Uterus (tissue), 4 donors: ENCODE measurements at places on chromosomes 7 and 10.

- no peak for DNase-seq
Measured at GRCh38 chr10:22673785-22674572, 40.4 kb downstream of the PIP4K2A start.

DNA sequence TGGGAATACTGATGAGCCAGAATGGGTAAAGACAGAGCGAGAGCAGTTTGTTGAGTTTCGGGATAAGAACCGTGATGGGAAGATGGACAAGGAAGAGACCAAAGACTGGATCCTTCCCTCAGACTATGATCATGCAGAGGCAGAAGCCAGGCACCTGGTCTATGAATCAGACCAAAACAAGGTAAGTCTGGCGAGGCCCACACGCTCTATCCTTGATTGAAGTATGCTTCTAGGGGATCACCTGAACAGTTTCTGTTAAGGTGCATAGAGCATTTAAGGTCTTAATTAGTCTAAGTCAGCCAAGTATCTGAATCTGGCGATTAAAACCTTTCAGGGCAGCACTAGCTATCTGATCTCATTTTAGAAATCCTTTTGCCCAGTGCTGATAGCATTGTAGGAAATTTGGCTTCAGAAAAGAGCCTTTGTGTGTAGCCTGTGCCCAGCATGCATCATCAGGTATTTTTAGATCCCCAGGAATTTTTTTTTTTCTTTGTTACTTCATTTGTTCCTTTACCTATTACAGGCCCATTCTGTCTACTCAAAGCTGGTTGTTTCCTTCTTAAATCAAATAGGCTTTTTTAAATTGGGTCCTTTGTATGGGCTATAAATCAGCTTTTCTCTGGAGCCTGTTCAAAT lies 8.0 kb downstream of the OPN1SW start:
- no peak for DNase-seq

DNA sequence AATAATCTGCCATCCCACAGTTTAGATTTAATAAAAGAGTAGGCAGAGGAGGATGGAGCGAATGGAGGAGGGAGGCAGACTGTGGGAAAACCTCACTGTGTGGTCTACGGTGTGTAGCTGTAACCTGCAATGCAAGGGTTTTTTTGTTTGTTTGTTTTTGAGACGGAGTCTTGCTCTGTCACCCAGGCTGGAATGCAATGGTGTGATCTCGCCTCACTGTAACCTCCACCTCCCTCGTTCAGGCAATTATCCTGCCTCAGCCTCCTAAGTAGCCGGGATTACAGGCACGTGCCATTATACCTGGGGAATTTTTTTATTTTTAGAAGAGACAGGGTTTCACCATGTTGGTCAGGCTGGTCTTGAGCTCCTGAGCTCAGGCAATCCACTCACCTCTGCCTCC lies 184.6 kb upstream of the PLXNA4 start:
- no peak for DNase-seq

DNA sequence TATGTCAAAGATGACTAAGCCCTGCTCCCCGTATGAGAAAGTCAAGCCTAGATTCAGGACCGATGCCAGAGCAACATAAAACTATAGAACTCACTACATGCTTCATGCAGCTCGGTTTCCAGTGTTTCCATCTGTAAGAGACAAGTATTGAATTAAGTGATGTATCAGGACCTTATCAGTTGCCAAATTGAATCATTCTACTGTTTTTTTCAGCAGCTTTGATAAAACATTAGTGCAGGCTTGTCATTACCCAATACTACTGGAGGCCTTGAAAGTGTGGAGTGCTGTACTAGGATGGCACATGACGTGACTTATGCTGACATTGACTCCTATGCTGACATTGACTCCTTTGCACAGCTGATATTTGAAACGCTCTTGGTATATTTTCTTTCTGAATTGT lies 10.8 kb upstream of the NRP1 start:
- no peak for DNase-seq

DNA sequence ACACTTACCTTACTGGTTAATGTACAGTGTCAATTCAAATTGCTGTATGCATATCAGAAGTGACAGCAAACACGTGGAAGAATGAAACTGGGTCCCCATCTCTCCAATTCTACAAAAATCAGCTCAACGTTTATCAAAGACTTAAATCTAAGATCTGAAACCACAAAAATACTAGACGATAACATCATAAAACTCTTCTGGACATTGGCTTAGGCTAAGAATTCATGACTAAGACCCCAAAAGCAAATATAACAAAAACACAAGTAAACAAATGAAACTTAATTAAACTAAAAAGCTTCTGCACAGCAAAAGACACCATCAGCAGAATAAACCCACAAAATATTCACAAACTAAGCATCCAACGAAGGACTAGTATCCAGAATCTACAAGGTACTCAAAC lies 35.9 kb upstream of the PFKP start:
- no peak for DNase-seq

GRCh38 chr7:155867280-155867679 lies 55.0 kb upstream of the SHH start:
- no peak for DNase-seq

DNA sequence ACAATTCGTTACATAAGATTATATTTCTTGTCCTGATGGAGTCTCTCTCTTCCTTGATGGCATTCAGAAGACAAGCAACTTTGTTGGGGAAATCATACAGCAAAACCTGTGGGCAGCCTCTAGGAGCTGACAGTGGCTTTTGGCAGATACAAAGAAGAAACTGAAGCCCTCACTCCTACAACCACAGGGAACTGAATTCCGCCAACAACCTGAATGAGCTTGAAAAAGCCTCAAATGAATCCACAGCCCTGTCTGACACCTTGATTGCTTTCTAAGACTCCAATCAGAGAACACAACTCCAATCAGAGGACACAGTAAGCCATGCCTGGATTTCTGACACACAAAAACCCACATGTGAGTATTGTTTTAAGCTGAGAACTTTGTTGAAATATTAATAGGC lies 576.8 kb upstream of the LRRTM3 start:
- DNase-seq = no peak

DNA sequence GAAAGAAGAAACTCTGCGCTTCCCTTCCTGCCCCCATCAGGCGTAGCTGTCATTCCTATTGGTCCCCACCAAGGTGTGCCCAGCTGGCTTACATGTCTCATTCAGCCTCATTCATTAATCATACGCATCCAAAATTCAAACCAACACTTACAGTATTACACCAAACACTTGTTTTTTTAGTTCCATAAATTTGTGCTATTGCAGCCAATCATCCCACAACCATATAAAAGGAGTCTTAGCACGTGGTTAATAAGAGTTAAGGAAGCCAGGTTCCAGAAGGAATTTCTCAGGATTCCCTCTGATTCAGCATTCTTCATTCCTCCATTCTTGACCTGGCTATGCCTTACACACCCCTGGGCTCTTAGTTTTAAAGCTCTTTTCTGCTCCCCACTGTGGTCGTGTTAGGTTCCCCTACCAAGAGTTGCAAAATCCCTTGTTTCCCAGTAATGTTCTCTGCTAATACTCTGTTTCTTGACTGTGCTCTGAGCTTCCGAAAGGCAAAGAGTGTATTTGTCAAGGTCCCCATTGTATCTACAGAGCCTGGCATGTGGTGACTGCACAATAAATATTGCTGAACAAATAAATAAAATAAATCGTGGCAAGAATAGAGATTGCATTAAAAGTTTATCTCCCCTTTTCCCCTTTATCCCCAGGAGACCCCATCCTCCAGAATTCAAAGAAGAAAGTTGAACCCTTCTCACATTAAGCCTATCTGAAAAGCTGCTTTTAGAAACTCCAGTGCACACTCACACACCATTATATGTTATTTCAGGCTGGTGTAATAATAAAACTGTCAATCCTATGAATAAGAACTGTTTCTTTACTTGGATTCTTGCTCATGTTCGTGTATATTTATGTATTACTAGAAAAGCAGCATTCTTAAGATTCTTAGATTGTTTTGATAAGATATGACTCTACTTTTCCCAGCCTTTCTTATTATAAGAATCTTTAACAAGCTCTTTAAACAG lies 514.4 kb downstream of the INHBA start:
- no peak for DNase-seq

GRCh38 chr10:93722550-93722949 lies 20.2 kb upstream of the FRA10AC1 start:
- DNase-seq = no peak

- no peak for DNase-seq
Measured at GRCh38 chr10:484441-484924, 205.0 kb downstream of the DIP2C start.

DNA sequence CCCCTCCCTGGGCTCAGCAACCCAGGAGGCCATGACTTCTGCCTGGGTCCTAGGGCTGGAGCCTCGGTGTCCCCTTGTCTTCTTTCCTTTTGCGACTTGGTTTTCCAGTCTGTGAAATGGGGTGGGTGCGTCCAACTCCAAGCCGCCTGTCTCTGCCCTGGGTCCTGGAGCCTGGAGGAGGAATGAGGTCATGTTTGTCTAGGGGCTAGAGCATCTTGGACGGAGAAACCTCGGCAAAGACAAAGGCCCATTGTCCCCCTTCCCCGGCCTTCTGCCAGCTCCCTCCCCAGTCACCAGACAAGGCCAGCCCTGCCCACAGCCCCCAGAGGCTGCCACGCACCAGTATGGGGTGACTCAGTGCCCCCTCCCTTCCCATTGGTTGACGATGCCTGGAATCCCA lies 39.8 kb upstream of the ELN start:
- DNase-seq = no peak

DNA sequence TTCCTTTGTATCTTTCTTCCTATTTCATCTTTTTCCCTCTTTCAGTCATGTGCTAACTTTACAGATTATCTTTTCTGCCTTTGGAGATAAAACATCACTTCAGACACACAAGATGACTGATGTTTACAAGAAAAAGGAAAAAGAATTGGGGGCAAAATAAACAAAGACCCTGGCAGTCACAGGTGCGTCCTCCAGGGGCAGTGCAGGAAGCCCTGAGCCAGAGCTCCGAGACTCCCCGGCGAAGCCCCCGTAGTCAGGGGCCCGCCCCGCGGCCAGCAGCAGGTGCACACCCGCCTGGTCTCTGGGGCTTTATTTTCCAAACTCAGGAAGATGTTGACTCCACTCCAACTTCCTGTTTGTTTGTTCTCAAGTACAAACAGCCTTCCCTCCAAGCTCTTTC lies 10.2 kb downstream of the STK32C start:
- no peak for DNase-seq

DNA sequence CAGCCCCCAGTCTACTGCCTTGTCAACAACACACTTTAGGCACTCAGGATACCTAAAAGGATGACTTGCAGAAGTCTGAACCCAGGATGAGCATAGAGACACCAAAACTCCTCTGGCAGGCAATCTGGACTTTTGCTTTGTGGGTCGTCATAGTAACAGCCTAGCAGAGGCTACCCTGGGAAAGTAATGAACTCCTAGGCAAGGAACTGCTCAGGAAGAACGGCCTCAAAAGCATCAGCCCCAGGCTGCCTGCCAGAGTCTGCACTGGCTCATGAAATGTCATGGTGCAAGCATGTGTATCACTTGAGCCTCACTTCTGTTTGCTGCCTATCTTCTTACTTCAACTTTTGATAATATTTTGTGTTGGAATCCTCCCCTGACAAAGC lies 715.1 kb downstream of the GRID1 start:
- no peak for DNase-seq

DNA sequence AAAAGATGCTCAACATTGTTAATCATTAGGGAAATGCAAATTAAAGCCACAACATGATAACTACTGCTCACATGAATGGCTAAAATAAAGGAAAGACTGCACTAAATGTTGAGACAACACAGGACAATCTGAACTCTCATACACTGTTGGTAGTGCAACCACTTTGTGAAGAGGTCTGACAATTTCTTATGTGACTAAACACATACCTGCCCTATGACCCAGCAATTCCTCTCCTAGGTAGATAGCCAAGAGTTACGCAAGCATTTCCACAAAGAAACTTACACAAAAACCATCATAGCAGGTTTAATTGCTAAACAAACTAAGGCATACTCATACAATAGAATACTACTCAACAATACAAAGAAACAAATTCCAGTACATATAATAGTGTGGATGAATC lies 41.8 kb upstream of the HERPUD2 start:
- no peak for DNase-seq

- no peak for DNase-seq
Measured at GRCh38 chr7:64868499-64868898, 34.6 kb upstream of the ZNF273 start.

- no peak for DNase-seq
Measured at GRCh38 chr10:52232561-52233350, 81.3 kb upstream of the DKK1 start.

GRCh38 chr7:91566402-91566732 lies 302.1 kb downstream of the FZD1 start:
- no peak for DNase-seq

DNA sequence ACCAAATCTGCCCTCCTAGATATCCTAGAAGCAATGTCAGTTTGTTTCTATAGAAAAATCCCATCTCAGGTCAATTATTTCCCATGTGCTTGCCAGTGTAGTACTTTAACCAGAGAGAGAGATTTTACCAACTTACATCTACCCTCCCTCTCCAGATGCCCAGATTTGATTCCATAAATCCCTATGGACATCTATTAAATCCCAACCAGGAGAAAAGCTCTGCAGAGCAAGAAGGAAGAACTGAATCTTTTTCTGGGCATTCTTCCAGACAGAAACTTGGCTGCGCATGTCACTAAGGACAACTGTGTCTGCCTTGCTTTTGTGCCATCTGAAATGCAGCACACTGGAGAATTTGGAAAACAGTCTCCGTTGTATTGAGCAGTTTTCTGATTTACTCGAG lies 597.6 kb downstream of the SORCS1 start:
- DNase-seq = no peak

DNA sequence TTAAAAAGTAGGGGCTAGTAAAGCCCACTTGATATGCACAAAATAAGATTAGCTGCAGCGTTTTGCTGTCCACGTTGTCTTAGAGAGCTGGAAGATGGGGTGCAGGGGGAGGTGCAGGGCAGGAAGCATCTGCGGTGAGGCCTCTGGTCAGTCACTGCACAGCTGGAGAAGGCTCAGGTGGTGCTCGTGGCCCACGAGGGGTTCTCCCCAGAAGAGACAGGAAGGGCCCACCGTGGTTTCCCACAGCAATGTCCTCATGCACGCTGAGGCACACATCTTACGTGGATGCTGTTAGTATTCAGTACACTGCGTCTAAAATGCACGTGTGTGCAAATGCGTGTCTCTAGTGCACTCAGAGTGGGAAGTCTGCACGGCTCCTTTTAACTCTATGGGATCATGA lies 582.1 kb downstream of the PTPRN2 start:
- no peak for DNase-seq
